ENCODE measurements at places on chromosomes 12 and 14. TPM values are rescaled to one million over a fixed set of nuclear protein-coding genes. Genes with fewer than 3 reads are reported as not detected.

TMTC3 gene
- total RNA-seq, result 5.9 TPM

GLS2 gene
- 0.89 TPM for total RNA-seq

TMEM260 gene
- 15.9 TPM for total RNA-seq

EIF4B gene
- 383 TPM for total RNA-seq

SALL2 gene
- 2.2 TPM for total RNA-seq

Measured in T-helper 2 cell treated with Interferon-gamma antibody and Interleukin-4, amounts not matched to agents 100 ng/mL and 5 ng/mL, for 36 hours (primary cell).